Hematopoietic multipotent progenitor cell treated with erythropoietin and hydrocortisone succinate and interleukin-3 and kit ligand, for 8 days (in vitro differentiated cells): ENCODE measurements at places on chromosomes 6 and 20.

DNA sequence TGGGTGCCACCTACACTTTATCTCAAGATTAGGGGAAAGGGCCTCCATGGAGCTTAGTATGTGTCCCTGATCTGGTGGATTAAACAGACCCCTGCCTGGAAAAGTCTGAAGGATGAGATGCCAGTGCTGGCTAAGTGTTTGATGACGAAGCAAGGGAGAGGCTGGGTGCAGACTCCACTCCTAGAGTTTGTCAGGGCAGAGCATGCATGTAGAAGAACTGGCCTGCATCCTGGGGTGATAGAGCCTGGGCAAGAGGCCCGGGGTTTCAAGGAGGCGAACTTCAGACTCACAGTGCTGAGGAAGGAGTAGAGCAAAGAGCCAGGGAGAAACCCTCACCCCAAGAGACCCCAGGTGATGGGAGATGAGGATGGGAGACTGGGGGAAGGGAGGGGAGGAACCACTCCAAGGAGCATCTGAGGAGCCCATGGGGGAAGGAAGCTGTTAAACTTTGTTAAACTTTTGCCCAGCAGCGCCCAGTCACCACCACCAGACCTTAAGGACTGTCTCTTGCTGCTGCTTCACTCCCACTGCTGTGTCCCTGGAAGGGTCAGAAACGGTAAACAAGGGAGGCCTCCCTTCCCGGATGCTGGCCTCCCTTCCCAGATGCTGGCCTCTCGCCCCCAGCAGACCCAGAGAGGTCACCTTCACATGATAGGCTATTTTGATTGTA, 61.6 kb downstream of the RPRD1B start:
- DNase-seq, result no peak

DNA sequence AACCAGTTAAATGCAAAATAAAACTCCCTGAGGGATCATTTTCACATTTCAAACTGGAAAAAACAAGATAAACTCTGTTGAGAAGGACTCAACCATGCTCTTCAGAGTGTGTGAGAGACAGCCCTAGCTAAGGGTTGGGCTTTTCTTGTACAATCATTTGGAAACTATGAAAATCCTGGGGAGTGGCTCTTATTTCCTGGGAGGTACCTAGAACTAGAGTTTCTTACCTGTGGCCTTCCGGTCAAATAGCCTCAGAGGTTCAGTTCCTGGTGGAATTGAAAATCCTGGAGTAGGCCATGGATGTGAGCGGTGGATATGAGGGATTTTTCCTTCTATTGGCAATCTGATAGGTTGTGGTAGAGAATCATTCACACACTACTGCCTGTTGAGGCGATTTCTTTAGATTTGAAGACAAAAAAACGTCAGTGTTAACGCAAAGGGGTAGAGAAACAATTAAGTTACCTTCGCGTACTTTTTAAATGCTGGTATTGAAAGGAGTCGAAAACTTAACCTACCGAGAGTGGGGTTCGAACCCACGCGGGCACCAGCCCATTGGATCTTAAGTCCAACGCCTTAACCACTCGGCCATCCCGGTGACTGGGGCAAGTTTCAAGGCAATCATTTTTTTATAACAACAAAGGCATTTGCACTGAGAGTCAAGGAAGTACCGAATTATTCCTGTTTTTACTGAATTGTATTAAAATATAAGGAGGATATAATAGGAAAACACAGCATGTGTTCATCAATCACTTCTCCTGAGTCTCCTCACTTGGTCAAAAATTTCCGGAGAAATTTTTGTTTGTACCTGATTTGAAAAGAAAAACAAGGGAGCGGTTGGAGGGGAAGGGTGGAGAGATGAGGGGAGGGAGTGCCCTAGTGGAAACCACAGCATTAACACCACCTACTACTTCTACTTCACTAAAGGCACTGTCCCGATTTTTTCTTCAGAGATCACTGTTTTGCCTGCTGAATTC, 191.3 kb downstream of the OR2B2 start:
- peak; percentile 46 for DNase-seq

DNA sequence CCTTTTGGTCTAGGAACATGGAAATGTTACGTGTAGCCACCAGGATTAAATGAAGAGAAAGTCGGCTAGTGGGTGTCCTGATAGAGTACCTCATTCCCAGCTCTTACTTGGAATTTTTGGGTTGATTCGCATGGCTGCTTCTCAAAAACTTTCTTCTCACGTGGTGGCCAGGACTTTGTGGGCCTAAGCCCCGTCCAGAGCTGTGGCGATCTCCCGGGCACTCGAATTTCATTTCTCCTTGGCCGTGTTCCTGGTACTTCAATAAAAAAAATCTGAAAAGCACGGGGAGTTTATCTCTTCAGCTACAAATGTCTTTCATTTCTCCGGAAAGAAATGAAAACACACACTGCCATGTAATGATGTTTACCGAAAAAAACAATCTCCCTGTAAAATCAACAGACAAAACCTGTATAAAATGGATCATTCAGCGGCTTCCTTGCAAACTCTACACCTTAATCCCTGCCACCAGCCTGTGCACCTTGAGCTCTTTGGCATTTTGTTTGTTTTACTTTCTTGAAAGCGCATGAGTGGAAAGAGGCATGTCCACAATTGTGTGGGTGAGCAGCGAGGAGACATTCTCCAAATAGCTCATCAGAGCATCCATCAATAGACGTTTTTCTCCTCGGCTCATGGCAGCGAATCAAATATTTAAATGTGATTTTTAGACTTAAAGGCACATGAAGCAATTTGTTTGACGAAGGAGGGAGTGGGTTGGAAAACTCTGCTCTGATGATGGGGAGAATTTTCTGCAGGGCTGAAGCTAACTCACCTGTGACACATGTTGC, 173.1 kb downstream of the TFAP2C start:
- no peak for DNase-seq

- no peak for DNase-seq
Measured at GRCh38 chr6:134753001-134753400, 196.9 kb downstream of the ALDH8A1 start.

DNA sequence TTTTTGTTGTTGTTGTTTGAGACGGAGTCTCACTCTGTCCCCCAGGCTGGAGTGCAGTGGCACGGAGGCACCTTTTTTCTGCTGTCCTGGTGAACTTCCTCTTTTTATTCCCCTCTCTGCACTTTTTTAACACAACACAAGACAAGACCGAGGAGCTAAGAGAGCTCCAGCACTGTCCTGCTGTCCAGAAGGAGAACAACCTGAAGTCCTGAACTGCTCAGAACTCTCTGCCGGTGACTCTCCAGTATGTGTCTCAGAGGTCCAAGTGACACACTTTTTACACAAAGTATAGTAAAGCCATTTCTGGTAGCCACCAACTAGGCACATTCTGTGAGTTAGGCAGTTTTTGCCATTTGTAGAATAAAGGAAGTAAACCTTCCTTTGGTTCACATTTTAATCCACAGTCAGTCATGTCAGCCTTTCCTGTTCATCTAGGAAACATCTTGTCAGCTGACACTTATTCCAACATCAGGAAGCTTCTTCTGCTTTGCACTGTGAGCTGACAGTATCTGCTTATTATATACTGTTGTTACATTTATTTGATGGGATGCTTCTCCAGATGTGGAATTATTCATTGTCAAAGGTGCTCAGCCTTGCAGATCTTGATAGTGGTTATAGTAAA, 28.1 kb upstream of the TXNDC5 start:
- no peak for DNase-seq

DNA sequence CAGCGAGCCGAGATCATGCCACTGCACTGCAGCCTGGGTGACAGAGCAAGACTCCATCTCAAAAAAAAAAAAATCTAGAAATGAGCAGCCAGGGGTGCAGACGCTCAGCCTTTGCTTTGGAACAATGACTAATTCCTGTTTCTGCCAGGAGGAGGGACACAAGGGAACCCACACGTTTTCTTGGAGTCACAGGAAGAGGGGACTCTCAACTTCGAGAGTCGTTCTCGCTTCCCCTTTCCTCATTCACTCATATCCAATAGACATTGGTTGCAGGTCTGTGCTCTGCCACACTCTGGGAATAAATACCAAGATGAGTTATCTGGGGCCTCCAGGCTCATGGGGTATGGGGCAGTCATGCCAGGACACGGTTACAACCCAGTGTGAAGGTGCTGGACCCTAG, 91.5 kb upstream of the RREB1 start:
- DNase-seq, result no peak

DNA sequence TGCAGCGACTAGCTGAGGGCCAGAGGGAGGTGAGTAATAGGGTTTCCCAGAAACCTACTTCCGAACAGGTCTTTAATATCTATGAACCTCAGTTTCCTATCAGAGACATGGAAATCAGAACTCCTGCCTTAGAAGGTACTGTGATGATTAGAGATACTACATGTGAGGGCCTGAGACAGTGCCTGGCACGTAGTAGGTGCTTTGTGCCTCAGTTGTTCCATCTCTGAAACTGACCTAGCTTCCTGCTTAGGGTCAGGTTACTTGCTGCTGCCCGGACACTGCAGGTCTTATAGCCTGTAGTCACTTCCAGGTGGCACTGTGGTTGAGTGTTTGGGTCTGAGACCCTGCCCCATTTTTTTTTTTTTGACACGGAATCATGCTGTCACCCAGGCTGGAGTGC, 20.9 kb downstream of the RAB44 start:
- no peak for DNase-seq

DNA sequence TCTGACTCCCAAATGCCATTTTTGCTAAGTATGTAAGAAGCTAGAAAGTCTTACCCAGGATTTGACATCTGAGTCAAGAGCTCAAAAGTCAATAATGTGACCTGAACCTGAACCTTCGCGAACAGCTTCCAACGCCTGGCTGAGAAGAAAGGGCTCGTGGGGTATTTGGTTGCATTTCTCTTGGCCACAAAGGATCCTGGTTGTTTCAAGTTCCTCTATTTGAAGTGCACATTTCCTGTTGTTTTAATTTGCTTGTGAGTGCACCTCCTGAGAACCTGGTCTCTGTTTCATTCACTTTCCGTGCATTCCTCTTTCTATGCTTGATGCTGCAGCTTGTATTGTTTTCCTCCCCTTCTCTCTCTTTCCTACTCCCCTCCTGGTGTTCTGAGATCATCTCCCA, 212.5 kb downstream of the FOXA2 start:
- no peak for DNase-seq

GRCh38 chr6:33740794-33741193, 5.9 kb downstream of the IP6K3 start:
- peak; percentile 6 for DNase-seq

GRCh38 chr6:50093116-50093937, 43.6 kb upstream of the DEFB112 start:
- DNase-seq, result no peak

- no peak for DNase-seq
Measured at GRCh38 chr6:35596448-35597442, 84.0 kb upstream of the TULP1 start.

DNA sequence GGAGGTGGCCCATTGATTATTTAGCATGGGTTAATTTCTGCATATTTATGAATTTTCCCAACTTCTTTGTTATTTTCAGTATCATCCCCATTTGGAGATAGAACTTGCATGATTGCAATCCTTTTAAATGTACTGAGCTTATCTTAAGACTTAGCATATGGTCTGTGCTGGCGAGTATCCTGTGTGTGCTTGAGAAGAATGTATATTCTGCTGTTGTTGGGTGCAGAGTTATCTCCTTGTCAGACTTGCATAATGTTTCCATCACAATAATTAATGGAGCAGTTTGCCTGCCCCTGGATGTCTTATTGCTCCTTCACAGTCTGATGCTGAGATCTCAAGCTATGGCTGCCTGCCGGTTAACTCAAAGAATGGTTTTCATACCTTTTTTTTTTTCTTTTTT, 112.6 kb downstream of the CDYL start:
- DNase-seq, result peak; percentile 36

DNA sequence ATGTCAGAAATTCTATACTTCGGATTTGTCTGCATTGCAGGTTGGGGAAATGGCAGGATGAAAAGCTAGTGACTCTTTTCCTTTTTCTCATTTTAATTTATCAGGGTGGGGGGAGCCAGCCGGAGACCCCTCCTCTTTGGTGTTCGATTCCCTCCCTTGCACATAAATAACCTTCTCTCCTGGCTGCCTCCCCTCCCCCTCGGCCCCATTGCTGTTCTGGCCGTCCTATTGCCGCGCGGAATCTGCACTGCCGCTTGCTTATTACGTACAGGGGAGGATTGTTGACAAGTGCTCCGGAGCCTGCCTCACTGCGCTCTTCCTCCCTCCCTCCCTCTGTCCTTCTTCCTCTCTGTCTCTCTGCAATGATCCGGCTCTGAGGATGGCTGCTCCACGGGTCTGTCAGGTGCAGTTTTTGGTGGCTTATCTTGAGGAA, 154.7 kb downstream of the JARID2 start:
- peak; percentile 48 for DNase-seq

DNA sequence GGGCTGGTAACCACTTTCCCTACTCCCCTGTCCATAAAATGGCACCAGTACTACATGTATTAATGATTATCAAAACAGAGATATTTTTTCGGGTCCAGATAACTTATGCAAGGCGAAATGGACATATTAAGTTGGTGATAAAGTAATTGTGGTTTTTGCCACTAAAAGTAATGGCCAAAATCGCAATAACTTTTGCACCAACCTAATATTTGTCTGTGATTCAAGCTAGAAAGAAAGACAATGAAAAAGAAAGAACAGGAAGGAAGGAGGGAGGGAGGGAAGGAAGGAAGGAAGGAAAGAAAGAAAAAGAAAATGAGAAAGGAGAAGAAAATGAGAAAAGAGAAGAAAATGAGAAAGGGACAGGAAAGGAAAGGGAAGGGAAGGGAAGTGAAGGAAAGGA, 922.9 kb downstream of the TBC1D32 start:
- DNase-seq, result no peak

GRCh38 chr6:90411292-90411781, 114.7 kb upstream of the BACH2 start:
- no peak for DNase-seq

DNA sequence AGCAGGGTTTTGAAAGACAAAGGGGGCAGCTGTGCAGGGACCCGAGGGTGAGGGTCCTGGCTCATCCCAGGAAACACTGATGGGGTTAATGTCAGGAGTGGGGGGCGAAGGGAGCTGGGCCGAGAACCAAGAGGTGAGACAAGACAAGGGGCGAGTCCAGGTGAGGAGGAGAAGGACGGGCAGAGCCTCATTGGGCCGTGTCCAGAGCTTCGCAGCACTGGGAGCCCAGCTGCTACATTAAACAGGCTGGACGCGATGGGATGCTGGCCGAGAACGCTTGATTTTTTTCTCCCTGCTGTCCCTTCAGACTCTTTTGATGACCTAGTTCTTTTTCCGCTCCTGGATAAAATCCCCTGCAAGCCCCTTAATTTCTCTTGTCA, 172.8 kb upstream of the SNX9 start:
- DNase-seq, result no peak

GRCh38 chr6:167532410-167533288, 207.8 kb downstream of the TTLL2 start:
- DNase-seq, result no peak
